ENCODE measurements at places on chromosomes 2 and 18. TPM values are rescaled to one million over a fixed set of nuclear protein-coding genes. Genes with fewer than 3 reads are reported as not detected.

FSIP2 gene
- under 0.01 TPM for total RNA-seq

RESP18 gene
- not detected for total RNA-seq

COBLL1 gene
- 8.0 TPM for total RNA-seq

CYTIP gene
- total RNA-seq = not detected

RMDN2 gene
- 7.9 TPM for total RNA-seq

TBR1 gene
- total RNA-seq = not detected

MERTK gene
- total RNA-seq = 0.14 TPM

LPIN2 gene
- 33.9 TPM for total RNA-seq

KIF3C gene
- total RNA-seq = 7.0 TPM

TFPI gene
- 292 TPM for total RNA-seq

SMYD1 gene
- total RNA-seq = not detected

ELOA2 gene
- total RNA-seq = not detected

LYG1 gene
- total RNA-seq = 0.43 TPM

SCN9A gene
- total RNA-seq = 7.8 TPM

IL1RL1 gene
- total RNA-seq = 0.14 TPM

EN1 gene
- total RNA-seq = not detected

SERPINB8 gene
- total RNA-seq = 8.7 TPM

NOTO gene
- total RNA-seq = not detected

All from smooth muscle cell of bladder (primary cell).